Brain microvascular endothelial cell (primary cell): ENCODE measurements at places on chromosomes 3 and 15.
A peak's percentile ranks its signal among the peaks of the same experiment; 100 is the strongest.

DNA sequence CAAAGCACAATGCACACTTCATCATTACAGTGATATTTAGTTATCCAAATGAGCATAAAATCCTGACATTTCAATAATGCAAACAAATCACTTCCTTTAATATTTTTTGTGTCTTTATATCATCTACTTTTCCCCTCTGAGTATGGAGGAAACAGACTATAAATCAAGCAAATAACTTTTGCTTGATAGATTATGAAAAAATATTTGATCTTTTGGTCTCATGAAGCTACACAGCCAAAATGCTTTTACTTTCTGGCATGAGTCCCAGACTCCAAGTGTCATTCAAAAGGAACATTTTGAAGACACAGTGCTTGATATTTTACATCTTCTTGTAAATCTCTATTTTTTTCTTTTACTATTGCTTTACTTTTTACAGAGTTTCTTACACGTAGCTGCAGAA, 215.3 kb upstream of the ROBO1 start:
- DNase-seq, result no peak

DNA sequence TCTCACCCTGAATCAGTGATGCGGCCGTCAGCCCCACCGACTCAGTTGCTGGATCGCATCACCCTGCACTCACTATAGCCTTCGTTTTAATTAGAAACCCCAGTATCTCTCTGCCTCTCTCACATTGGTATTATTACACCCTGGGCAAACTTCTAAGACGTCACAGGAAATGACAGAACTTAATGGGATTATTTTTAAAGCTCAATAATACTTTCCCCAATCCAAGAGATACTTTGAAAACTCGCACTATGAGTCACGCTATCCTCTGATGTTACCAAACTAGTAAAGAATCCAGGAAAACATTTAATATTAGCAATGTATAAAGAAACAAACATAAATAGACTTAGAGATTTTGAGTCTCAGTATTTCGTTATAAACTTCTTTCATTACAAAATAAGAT, 36.6 kb downstream of the RUBCN start:
- no peak for DNase-seq

DNA sequence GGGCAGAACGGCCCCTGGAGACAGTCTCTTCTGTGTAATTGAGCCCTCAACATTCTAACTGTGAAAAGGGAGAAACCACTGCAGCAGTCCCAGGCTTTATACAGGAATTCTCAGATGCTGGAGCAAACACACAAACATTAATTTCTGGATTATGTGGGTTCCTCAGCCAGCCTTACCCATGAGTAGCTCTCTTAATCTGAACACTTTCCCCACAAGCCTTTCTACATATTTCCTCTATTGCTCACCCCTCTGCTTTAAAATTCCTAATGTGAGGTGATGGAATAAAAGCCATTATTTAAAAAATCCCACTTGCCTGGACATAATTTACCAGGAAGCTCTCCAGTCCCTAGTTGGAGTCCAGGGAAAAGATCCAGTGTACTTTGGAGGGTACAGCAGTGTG, 139.0 kb downstream of the CTNNB1 start:
- peak; percentile 22 for DNase-seq

- DNase-seq, result no peak
Measured at GRCh38 chr3:12954891-12955650, 113.7 kb upstream of the RPL32 start.

GRCh38 chr3:89180334-89180733, 72.9 kb downstream of the EPHA3 start:
- peak; percentile 20 for DNase-seq

DNA sequence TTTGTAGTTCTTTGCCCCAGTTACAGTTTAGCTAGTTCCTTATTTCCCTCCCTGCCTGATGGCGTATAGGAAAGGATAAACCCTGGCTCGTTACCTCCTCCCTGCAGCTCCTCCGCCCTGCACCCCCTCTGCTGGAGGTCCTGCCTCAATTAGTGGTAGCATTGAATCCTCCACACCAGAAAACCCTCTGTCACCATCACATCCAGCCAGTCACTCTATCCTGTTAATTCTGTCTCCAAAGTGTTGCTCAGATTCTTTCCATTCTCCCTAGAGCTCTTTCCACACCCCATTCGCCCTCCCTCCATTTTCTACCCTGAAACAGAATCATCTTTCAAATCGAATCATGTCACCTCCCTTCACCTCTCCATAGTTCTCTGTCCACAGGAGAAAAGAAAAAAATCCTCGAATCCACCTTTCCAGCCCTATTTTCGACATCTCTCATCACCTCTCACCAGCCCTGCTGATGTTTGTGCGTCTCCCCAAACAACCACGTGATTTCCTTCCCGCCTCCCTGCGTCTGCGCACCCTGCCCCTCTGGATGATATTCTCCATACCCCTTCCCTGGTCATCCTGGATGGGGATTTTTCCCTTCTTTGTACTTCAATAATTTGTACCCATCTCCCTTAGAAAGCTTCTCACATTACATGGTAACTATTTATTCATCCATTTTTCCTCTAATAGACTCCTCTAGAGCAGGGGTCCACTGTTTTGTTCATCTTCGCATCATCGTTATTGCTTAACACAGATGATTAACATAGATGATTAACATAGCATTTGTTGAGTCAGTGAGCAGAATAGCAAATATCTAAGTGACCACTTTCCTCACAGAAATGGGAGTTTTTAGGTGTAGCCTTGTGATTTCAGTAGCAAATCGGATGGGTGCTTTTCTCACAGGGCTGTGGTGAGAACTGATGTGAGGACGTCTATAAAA, 37.1 kb downstream of the MAP3K13 start:
- DNase-seq, result no peak
